Activated CD4-positive, alpha-beta T cell treated with anti-CD3 and anti-CD28 coated beads, Interleukin-2, amount 10 ng/mL, durations not matched to agents 24 days and 14 days (primary cell): ENCODE measurements at places on chromosomes 6 and 20. TPM values are rescaled to one million over a fixed set of nuclear protein-coding genes. Genes with fewer than 3 reads are reported as not detected.

The OPN5 gene
- not detected in 2 replicates for total RNA-seq

The LKAAEAR1 gene
- total RNA-seq: 0.23 TPM in 1 of 2 replicates, not detected in the other

The VGLL2 gene
- total RNA-seq: not detected in 2 replicates

The HEY2 gene
- total RNA-seq: not detected in 2 replicates

The FAM135A gene
- total RNA-seq: 7.7 and 10.5 TPM in 2 replicates

The SLC24A3 gene
- total RNA-seq: not detected in 2 replicates

The WFDC10B gene
- not detected in 2 replicates for total RNA-seq

The KHDC1 gene
- total RNA-seq: 5.1 and 5.2 TPM in 2 replicates

The BNIP5 gene
- not detected in 2 replicates for total RNA-seq

The APCDD1L gene
- not detected in 2 replicates for total RNA-seq

The SAPCD1 gene
- total RNA-seq: 15.0 and 17.7 TPM in 2 replicates

The SLC17A1 gene
- 0.28 TPM in 1 of 2 replicates, not detected in the other for total RNA-seq

The RIN2 gene
- not detected in 2 replicates for total RNA-seq

The PAK1IP1 gene
- 39.1 TPM in 2 replicates for total RNA-seq

GRCh38 chr6:105116150-105116549, 63.7 kb downstream of the POPDC3 start:
- DNase-seq: no peak

DNA sequence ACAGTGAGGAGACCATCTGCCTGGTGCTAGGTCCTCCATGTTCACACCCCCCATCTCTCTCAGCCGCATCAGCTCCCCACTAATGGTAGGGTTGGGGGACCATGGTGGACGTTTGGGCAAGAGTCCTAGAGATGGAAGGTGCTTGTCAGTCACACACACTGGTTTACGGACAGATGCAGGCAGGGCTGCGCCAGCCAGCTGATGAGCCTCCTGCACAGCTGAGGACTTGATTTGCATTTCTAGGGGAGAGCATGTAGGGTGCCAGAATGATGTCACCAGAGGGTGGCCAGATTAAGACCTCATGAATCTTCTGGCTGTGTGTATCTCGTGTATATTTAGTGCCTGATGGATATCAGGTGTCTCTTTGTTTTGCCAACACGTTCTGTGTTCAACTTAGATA, 28.6 kb downstream of the CST8 start:
- DNase-seq: no peak

GRCh38 chr6:10970731-10971130, 73.4 kb downstream of the ELOVL2 start:
- DNase-seq: no peak

DNA sequence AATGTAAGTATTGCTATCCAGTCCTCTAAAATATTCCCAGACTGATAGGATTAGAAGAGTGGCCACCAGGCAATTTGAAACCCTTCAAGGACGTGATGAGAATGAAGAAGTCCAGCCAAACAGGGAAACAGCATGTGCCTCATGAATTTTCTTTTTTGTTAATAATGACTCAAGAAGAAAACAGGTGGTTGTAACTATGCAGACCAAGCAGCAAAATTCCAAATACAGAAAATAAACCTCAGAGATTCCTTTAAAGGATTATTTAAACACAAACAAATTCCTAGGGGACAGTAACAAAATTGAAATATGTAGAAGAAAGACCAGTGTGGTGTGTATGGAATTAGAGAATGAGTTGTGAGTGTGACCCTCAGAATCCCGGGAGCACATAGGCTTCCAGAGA, 239.2 kb downstream of the KCNQ5 start:
- DNase-seq: no peak

- DNase-seq: no peak
Observed at GRCh38 chr6:166379800-166380199, 2.9 kb downstream of the MPC1 start.

DNA sequence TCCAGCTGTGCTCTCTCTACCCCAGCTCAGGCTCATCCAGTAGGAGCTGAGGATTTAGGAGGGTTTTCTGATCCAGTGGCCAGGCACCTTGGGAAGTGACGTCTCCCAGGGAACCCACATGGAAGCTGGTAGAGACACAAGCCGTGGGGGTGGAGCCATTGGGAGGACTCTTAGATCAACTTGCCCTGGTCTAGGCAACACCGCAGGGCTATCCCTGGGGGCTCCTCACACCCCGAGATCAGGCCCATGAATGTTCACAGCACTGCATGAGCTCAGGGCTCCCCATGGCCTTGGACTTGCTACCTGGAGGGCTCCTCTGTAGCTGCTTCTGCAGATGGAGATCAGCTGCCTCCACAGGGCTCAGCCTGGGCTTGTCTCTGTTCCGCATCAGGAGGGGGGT, 112.1 kb downstream of the CDH4 start:
- DNase-seq: no peak

DNA sequence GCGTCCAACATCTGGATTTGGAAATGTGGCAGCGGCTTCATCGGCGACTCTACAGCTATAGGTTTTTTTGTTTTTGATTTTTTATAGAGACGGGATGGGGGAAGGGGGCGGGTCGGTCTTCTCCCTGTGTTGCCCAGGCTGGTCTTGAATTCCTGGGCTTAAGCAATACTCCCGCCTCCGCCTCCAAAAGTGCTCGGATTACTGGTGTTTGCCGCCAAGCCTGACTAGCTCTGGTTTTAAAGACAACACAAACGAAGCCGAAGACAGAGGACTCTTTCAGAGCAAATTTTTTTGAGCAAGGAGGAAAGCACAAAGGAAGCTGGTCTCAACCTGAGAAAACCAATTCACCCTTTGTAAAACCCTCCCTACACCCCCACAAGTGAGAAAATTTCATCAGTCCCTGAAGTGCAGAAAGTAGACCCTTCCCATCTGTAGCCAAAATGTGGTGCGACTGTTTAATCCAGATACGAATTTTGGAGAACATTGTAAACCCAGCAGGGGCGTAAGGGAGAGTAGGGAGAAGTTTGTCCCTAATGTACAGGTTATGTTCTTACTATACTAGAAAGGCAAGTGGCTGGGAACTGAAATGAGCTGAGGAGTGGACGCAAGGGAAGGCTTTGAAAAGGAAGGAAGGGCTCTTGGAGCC, 185.9 kb downstream of the TRIM27 start:
- no peak for DNase-seq

DNA sequence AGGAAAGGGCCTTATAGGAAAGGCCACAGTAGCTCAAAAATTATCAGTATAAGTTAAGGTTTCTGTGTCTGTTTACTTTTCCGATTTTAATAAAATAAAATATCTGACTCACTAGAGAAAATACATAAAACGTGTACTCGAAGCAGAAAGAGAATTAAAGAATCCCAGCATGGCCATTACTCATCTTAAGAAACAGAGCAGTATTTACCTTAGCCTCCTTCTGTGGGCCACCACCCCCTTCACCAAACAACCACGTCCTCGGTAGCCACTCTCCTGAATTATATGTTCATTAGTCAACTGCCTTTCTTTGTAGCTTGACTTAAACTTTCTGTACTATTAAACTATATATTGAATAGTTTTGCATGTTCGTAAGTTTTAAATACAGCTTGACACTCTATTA, 72.2 kb upstream of the SPTLC3 start:
- no peak for DNase-seq

DNA sequence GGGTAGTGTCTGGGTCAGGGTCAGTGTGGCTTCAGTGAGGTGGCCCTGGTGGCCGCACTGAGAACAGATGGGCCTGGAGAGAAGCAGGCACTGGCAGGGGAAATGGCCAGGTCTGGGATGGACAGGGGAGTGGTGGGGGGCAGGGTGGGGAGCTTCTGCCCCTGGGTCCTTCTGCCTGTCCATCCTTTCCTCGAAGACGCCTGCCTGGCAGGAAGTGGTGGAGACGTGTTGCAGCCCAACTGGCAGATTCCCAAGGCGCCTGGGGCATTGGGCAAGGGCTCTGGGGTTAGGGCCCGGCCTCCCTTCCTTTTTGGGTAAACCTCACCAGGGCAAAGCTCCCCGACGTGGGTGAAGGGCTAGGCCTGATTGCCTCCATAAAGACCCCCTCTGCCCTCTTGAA, 10.4 kb downstream of the SRC start:
- DNase-seq: no peak

GRCh38 chr6:125213939-125214338, 60.4 kb downstream of the TPD52L1 start:
- no peak for DNase-seq

GRCh38 chr6:29502597-29502996, 14.8 kb upstream of the MAS1L start:
- no peak for DNase-seq

GRCh38 chr6:72212686-72213085, 326.3 kb downstream of the RIMS1 start:
- DNase-seq: no peak

- DNase-seq: no peak
Observed at GRCh38 chr6:13929196-13929595, 4.4 kb downstream of the RNF182 start.

GRCh38 chr6:18314317-18314997, 50.1 kb upstream of the DEK start:
- DNase-seq: no peak

- DNase-seq: peak; percentile 52
Observed at GRCh38 chr20:1267161-1267560, 1.1 kb downstream of the SNPH start.

GRCh38 chr6:64258752-64259151, 623.1 kb downstream of the PHF3 start:
- no peak for DNase-seq

GRCh38 chr20:44811150-44811685, 872 bp upstream of the RIMS4 start:
- DNase-seq: no peak

- no peak for DNase-seq
Observed at GRCh38 chr20:19913349-19913748, 103.8 kb upstream of the NAA20 start.

GRCh38 chr6:33665957-33666356, 44.8 kb downstream of the ITPR3 start:
- no peak for DNase-seq

DNA sequence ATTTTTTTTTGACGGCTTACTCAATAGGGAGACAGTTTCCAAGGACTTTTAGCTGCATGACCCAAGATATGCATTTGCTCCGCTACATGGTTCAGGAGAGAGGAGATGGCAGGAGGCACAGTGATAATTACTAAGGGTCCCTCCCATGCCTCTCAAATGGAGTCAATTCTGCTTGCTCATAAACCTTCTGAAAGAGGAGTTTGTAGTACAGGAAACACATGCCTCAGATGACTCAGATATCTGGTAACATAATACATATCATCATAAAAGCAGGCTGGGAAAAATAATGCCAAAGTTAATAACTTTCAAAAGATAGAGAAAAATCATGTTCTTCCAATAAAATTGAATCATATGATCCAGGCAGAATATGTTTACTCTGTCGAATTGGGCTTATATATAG, 97.6 kb upstream of the DEFB112 start:
- no peak for DNase-seq

DNA sequence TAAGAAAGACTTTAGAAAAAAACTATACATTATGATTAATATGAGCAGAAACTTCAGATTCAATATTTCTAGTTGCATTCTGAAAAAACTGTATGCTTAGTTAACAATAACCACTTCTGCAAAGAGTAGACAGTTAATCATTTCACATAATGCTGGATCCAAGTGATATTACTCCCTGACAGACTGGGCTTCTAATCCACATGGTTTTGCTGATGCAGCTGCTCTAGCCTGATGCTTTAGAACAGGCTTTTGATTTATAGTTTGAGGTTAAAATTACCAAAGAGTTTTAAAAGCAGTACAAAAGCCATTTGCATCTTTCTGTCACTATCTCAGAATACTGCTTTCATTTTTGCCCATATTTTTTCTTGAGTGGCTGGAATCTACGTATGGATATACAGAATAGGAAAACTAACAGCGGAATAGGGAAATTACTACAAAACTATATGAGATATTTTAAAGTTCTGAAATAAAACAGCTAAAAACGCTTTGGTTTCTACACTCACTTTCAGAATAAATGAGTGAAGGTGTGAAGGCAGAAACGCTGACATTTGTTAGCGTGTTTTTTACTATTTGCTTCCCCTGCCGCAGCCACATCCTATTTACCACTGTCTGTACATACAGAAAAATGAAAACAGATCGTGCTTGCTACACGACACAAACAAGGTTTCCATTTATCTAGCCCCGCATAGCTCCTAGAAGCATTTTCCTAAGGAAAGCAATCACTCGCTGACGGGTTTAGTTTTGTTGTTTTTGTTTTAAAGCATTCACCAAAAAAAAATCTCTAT, 61.7 kb downstream of the METTL24 start:
- DNase-seq: peak; percentile 62

- no peak for DNase-seq
Observed at GRCh38 chr20:15476781-15477180, 1096.5 kb downstream of the KIF16B start.

- DNase-seq: no peak
Observed at GRCh38 chr6:34068462-34069044, 77.3 kb downstream of the GRM4 start.

DNA sequence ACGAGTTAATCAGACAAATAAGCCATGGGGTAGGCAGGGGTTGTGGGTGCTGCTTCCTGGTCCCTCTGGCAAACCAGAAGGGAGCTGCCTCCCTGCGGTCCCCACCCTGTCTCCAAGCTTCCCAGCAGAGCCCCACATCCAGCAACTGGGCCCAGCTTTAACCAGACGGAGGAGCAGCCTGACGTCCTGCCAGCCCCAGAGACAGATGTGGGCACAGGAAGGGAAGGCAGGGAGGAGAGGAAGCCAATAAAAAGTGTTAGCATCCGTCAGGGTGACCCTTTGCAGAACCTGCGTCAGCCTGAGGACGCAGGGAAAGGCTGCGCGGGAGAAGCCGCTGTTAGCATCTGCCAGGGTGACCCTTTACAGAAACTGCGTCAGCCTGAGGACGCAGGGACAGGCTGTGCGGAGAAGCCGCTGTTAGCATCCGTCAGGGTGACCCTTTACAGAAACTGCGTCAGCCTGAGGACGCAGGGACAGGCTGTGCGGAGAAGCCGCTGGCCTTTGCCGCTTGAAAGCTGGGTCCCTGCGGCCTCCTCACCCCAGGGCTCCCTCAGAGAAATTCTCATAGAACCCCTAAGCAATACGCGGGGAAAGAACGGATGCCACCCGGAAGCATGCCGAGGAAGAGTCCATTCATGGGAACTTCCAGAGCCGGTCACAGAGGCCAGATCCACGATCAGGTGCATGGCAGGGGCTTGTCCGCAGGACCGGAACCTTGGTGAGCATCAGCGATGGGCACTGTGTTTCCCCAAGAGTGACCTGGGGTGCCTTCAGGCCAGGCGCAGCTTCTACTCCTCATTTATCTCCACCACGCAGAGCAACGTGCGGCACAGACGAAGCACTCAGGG, 15.9 kb downstream of the DLL1 start:
- no peak for DNase-seq

- DNase-seq: no peak
Observed at GRCh38 chr6:20631549-20631924, 97.3 kb downstream of the CDKAL1 start.

DNA sequence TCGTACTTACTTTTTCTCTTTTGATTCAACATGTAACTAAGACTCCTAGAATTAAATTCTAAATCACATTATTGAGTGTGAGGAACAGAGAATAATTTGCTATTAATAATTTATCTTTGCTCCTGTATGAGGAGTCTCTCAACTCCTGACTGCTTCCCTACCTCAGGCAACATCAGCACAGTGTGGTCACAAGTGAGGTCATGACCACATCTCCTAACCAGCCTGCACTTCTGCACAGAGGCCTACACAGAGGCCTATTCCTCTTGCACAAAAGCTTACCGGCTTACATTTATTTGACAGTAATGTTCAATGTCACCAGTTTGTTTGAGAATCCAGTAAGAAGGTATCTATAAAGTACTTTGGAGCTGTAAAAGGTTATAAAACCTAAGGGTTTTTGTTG, 637.4 kb upstream of the MARCKS start:
- DNase-seq: no peak
